Stimulated activated CD4-positive, alpha-beta T cell treated with anti-CD3 and anti-CD28 coated beads, Interleukin-1b, Interleukin-23, amount 100 ng/mL, for 48 hours (primary cell): ENCODE measurements at places on chromosomes 12 and 14.

DNA sequence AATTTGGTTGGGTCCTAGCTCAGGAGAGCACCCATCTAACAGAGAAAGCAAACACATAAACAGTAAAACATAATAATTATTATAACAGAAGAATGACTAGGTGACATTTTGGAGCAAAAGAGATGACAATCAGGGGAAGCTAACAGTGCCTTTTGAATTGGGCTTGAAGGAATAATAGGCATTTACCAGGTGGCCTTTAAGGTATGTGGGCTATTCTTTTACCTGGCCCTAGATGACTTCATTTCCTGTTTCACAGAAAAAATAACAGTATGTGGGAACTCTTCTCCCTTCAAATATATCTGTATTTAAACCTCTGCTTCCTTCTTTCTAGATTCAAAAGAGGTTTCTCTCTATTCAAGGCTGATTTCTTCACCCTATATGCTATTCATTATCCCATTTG, 3.8 kb downstream of the IRAK4 start:
- no peak for DNase-seq

- DNase-seq, result no peak
Observed at GRCh38 chr12:123109319-123109772, 41.5 kb downstream of the PITPNM2 start.

DNA sequence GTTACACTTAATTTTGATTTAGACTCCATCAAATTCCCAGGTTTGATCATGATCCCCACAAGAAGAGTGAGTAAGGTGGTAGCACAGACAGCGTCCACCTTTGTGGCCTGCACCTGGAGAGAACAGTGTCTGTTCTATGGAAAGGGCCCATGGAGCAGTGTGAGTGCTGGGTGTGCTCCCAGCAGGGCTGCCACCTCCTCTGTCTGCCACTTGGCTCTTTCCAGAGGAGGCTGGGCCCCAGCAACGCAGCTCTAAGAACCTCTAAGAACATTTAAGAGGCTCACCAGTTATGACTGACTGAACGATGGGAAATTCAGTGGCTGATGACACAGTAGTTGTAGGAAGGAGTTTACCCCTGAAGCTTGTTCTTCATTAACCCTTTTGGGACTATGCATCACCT, 17.3 kb downstream of the VDR start:
- no peak for DNase-seq

DNA sequence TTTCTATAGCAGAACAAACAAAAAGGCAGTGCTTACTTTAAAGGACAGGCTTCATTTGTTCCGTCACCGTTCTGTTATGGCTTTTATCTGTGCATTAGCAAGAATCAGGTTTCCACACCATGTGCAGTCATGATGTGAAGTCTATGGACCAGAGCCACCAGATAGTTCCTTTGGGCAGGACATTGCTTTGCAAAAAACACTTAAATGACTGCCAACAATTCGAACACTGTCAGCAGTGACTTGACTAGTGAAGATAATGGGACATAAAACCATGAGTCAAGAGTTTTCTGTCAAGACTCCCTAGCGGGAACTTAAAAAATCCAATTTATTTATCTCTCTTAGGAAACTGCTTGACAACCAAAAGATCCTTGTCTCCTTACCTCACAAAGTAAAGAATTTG, 80.3 kb downstream of the NKX2-1 start:
- DNase-seq, result no peak

DNA sequence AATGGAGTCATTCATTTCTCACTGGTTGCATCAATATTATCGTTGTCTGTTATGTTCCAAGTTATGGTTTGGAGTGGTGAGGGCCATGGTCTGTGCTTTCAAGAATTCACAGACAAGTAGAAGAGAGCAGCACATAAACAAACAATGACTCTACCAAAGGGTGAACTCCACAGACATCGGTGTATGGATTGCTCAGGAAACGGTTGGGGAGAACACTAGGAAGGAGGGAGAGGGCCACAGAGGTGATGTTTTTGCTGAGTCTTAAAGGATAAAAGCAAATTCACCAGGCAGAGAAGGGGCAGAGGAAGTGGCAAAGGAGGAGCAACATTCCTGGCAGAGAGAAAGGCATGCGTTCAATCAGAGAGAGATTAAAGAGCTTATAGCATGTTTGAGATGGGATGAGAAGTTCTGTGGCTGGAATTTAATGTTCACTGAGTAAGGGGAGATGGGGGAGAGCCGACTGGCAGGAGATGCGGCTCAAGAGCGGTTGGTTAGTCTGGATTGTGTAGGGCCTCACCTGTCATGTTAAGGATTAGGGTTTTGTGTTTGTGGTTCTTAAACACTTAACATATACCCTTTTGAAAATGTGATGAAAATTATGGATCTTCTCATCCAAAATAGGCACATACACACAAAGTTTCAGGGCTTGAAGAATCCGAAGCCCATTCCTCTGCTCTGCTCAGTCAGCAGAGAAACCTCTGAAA, 42.3 kb upstream of the FRMD6 start:
- DNase-seq, result no peak

DNA sequence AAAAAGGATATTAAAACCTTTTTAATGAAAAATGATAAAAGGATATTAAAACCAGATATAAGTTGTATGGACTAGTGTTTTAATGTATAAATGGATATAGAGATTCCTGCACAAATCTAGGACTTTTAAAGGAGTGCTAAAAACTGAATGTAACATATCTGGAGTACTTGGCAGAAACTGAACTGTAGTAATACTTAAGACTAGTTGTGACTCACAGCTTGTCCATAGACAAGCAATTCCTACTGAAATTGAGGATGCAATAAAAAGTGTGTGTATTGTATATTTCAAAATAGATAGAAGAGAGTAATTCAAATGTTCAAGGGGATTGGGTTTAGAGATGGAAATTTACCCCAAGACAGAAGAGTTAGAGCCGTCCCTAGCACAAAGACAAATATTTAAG, 59.6 kb downstream of the FBXO33 start:
- no peak for DNase-seq

- no peak for DNase-seq
Observed at GRCh38 chr14:86104691-86105265, 574.8 kb downstream of the FLRT2 start.

DNA sequence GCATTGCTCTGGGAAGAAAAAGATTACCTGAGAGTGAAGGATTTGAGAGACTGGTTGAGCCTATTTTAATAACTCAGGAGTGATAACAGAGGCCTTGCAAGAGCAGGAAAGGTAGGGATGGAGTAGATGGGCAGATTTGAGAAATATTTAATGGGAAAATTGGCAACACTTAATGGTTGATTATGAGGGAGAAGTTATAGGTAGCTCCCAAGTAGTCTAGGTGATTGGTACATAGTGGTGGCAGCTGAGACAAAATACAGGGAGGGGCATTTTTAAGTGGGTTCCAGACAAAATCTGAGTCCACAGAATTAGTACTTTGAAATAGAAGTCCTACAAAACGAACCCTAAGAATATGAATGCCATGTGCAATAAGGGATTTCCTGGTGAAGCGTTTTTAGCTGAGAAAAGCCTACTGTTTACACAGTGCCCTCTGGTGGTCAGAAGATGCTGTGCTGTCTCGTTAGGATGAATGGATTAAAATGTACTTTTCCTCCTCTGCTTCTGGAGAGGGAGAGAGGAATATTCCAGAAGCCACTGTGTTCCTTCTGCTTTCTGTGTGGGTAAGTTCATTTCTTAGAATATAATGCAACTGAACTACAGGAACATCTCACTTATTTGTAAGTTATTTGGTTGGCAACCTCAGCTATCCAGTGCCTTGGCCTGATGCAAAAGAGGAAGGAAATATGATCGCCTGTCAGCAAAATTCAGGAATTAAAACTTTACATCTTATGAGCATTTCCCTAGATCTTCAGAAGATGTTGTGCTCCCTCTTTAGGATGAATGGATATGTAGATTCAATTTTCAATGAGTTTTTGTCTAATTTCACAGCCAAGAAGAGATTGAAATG, 6.5 kb downstream of the ZBTB1 start:
- peak; percentile 52 for DNase-seq

DNA sequence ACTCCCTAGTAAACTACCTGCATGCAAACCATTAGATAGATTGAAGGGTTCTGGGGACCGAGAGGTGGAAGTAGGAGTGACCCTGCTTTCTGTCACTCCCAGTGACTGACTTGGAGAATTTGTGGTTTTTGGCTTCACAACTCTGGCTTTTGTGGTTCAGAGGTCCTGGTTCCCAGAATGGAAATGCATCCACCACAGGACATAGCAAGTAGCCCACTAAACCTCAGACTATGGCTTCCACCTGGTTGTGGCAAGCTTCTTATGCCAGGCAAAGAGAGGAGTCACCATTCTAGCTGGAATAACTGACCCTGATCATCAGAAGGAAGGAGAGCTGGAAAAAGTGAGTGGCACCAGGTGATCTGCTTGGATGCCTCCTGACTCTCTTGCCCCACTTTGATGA, 162.4 kb upstream of the TMEM260 start:
- no peak for DNase-seq

GRCh38 chr12:31629756-31630732, 29.4 kb upstream of the ETFBKMT start:
- no peak for DNase-seq

- no peak for DNase-seq
Observed at GRCh38 chr12:122861587-122861970, 26.3 kb downstream of the HIP1R start.

GRCh38 chr12:67540920-67541624, 107.5 kb upstream of the DYRK2 start:
- no peak for DNase-seq

GRCh38 chr12:110869026-110869425, 22.2 kb downstream of the CCDC63 start:
- DNase-seq, result no peak
